GM13976 (cell line): ENCODE measurements at places on chromosomes 13 and 19.

GRCh38 chr13:44147648-44148047, 226.0 kb upstream of the SERP2 start:
- no peak for DNase-seq

GRCh38 chr19:21434967-21435544, 38.1 kb downstream of the ZNF493 start:
- no peak for DNase-seq

DNA sequence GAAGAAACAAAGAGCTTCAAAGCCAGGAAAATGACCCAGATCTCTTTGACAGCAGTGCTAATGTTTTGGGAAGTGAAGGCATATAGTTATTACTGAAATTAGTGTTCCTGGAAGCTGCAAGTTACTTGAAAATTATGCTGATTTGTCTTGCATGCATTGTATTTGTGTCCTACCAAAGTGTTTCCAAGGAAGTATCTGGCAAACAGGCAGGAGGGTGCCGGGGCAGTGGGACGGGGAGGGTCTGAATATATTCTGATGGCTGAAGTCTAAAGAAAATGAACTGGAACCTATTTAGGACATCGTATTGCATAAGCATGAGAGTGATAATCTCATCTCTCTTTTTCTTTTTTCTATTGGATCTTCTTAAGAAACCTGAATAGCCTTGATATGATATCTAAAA, 9.0 kb downstream of the RNASEH2B start:
- no peak for DNase-seq

DNA sequence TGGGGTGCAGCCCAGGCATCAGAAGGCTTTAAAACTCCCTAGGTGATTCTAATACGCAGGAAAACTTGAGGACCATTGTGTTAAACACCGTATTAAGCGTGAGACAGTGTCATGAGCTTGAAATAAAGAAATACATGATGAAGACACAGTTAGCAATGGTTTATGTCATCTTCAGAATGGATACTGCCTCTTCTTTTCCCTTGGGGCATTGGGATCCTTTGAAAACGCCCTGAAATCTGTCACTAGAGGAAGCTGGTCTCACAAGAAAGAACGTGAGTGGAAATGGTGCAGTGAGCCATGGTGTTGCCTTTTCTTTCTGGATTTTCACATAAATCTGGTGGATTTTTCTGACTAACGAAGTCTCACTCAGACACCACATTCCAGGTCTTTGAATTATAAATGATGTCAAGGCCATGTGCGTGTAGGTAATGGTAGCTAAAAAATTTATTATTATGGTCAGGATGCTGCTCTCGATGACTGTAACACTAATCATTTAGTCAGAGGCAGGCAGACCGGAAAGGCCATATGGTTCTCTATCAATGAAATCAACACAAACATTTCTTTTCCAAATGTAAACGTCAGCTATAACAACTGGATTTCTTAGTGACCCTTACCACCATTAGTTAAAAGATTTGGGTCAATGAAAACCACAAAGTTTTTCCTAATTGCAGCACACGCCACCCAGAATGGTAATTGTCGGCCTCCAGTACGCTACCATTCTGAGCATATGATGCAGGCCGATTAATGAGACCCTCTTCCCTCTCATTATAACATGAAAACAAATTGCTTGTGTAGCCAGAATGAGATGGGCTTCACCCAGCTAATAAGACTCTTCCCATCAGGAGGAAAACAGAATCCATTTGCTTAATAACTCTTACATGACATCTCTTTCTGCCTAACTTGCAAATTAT, 105.6 kb downstream of the SLC7A1 start:
- DNase-seq: no peak

- DNase-seq: no peak
Measured at GRCh38 chr13:57030671-57031070, 110.0 kb upstream of the PRR20A start.
